CD4-positive, alpha-beta T cell treated with Interleukin-4 for 4 hours (primary cell): ENCODE measurements at places on chromosomes 6 and 20.

DNA sequence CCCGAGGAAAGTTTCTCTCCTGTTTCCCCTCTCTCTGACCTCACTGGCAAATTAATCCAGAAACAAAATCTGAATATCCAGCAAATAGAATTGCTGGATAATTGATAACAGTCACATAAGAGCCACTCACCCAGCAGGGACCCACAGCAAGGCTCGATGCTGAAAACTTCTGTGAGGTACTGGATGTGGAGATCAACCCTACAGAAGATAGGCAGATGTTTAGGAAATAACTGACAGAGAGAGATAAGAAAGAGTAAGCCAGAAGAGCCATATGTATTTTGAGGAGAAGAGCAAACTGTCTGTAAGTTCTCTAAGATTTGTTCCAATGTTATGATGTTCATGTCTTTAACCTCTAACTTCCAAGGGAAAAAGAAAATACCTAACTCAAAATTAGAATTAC, 59.7 kb downstream of the PKHD1 start:
- DNase-seq = no peak

DNA sequence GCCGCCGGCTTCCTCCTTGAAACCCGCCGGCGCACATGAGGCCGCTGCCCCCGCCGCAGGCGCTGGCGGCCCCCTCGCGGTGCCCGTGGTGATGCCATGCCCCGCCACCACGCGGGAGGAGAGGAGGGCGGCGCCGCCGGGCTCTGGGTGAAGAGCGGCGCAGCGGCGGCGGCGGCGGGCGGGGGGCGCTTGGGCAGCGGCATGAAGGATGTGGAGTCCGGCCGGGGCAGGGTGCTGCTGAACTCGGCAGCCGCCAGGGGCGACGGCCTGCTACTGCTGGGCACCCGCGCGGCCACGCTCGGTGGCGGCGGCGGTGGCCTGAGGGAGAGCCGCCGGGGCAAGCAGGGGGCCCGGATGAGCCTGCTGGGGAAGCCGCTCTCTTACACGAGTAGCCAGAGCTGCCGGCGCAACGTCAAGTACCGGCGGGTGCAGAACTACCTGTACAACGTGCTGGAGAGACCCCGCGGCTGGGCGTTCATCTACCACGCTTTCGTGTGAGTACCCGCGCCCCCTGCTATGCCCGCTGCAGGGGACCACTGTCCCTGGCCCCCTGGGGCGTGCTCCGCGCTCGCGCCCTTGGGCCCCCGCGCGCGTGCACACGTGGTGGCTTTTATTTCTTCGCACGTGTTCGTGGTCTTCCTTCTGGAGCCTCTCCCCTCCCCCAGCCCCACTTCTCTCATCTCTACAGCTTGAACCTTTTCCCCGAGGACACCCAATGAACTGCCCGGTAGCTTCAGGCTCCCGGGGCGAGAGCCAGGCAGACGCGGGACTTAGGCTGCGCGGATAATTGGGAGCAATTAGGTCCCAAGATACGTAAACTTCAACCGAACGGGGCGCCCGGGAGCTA, 453 bp downstream of the KCNQ5 start:
- peak; percentile 44 for DNase-seq

- no peak for DNase-seq
Observed at GRCh38 chr6:44041461-44042260, 85.6 kb downstream of the MRPL14 start.

DNA sequence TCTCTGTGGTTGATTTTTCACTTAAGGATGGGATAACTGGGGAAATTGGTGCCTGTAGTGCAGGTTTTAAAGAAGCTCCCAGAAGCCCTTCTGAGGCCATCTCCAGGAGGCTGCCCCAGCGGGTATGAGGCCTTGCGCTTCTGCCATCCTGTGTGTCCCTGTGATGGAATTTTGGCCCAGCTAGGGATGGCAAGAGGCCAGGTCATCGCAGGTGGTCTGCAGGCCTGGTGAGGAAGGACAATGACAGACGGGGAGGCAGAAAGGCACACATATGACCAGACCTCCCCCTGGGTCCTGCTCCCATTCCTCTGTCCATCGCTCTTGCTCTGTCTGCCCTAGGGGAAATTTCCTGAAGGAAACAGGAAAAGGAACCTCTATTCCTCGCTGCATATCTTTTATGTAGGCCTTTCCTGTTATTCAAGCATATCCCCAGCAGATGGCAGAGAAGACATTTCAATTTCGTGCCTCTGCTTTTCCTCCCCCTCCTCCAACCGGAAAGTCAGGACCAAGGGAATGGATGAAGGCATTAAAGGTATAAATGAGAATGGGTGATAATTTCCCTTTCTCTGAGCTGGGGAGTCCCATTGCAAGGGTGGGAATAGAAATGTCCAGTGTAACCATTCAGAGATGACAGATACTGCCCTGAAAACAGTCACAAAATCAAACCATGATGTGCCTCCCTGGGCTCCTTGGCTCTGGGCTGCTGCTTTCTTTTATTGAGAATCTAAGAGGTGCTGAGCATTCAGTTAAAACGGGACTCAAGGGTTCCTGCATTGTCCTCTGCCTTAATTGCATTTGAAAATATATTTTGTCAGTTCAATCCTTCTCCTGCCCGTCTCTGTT, 17.6 kb upstream of the HLA-F start:
- DNase-seq = peak; percentile 41

DNA sequence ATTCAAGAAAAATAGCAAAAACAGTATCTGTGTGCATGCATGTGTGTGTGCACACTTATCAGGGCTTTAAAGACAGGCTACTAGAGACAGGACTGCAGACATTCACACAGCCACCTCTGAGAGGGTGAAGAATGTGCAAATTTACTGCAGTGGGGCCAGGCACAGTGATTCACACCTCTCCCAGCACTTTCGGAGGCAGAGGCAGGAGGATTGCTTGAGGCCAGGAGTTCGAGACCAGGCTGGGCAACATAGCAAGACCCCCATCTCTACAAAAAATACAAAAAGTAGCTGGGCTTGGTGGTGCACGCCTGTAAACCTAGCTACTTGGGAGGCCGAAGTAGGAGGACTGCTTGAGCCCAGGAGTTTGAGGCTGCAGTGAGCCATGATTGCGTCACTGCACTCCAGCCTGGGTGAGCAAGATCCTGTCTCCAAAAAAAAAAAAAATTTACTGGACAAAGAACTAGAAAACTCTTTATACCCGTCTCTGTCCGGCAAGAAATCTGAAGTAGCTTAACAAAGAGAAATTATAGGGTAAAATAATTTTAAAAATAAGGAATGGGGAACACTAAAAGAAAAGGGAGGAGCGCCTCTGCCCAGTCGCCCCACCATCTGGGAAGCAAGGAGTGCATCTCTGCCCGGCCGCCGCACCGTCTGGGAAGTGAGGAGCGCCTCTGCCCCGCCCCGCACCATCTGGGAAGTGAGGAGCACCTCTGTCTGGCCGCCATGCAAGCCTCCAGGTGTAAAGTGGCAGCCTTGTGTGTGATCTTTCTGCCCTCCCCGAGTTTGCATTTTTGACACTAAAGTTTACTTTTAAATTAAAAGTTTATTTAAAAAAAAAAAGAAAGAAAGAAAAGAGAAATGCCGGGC, 105.1 kb downstream of the ZMYND8 start:
- no peak for DNase-seq

- DNase-seq = no peak
Observed at GRCh38 chr20:1940581-1940980, 45.4 kb downstream of the SIRPA start.

DNA sequence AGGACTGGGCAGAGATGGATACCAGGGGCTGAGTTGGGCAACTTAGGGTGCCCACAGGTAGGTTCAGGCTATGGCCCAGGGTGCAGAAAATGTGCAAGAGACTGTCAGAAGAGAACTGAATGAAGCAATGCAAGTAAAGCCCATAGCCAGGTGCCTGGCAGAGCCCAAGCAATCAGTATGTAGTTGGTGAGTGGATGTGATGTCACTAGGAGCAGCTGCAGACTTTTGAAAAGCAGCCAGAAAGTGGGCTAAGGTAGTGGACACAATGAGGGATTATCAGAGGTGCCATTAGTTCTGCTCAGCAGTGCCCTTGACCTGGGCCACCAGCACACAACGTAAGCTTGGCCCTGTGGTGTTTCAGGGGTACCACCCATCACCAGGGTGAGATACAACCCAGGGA, 135.3 kb downstream of the SOBP start:
- DNase-seq = no peak

- DNase-seq = no peak
Observed at GRCh38 chr6:148617530-148617929, 129.3 kb upstream of the UST start.

DNA sequence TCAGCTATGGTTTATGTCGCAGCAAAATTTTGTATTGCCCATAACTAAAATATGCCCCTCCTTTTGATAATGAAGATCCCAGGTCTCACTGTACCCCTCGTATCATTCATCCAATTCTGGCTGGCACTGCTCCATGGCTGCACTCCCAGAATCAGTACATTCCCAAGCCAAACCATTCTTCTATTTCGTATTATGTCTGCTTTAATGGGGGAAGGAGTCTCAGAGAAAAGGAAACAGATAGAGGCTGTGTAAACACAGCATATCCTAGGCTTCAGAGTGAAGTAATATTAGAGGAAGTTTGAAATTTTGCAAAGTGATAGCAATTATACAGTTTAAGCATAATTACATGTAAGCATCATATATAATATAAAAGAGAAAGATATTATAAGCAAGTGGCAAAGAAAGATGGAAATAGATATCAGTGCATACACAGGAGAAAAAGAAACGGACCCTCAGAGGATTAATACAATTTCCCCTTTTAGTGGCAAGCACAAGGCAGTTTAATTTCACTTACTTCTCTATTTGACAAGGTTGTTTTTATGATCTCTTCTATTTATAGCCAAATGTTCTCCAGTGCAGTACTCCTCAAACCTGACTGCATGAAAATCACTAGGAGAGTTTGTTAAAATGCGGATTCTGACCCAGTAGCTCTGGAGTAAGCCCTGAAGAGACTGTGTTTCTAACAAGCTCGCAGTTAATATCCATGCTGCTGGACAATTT, 56.5 kb upstream of the TENT5A start:
- no peak for DNase-seq

GRCh38 chr6:13478525-13478966, 8.9 kb downstream of the GFOD1 start:
- peak; percentile 15 for DNase-seq

GRCh38 chr6:166775180-166775922, 148.3 kb upstream of the RPS6KA2 start:
- DNase-seq = peak; percentile 76

DNA sequence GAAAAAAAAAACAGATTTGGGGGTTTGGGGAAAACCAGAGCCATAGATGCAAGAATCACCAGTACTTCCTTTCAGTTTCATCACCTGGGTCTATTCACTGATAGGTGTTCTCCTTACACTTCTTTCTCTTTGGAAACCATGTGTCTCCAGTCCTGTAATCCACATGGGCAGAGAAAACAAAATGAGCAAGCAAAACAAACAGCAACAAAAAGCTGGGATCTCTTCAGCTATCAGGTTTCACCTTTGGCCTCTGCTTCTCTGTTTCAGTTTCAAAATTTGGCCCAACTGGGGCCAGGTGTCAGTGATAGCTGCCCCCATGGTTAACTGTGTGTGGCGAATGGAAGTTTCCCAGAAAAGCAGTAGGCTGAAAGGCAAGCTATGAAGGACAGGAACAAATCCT, 220.0 kb upstream of the THBS2 start:
- DNase-seq = no peak

- no peak for DNase-seq
Observed at GRCh38 chr6:142518126-142518525, 216.3 kb downstream of the ADGRG6 start.

GRCh38 chr6:116145803-116146675, 20.1 kb upstream of the COL10A1 start:
- DNase-seq = no peak

DNA sequence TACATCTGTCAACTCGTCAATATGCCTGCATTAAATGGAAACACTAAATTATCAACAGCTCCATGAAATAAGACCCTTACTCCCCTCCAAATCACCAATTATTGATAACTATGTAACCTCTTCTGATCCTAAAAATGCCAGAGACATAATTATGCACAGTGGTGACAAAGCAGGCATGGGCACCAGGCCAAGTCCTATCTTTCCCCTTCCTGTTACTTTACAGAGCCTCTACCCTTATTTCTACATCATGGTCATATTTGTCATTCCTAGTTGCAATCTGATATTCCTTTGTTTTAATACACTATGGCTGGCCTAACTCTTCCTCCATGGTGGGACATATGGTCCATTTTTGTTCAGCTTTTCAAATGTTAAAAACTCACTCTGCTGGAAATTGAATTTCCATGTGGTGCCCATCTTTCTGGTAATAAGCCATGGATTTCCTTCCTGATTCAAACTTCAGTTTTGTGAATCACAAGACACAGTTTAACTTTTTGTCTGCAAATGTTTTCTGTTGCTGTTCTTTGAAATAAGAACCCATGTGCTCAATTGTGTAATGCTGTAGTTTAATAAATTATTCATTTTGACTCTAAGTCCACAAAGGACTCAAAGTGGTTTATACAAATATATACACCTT, 41.8 kb upstream of the ARFGEF2 start:
- DNase-seq = no peak

DNA sequence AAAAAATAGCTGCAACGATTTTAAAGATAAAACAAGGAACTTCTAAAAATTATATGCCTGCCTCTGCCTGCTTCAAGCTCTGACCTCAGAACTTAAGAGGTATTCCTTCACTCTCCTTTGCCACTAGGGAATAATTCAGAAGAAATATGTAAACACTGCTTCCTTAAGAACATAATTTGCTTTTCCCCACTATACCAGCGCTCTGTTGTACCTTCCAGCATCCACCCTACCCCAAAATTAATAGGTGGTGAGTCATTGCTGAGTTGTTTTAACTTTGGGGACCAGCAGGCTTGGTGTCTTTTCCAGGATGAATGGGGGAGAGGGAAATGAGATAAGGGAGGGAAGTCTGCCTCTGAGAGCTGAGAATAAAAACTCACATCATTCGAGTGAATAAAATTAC, 107.7 kb upstream of the ATXN1 start:
- no peak for DNase-seq

GRCh38 chr20:37152284-37152683, 26.8 kb upstream of the RPN2 start:
- DNase-seq = no peak

GRCh38 chr6:141174932-141175331, 957.8 kb upstream of the GJE1 start:
- DNase-seq = no peak
